ENCODE measurements at places on chromosomes 16 and 17.
A peak's percentile ranks its signal among the peaks of the same experiment; 100 is the strongest.

- DNase-seq = no peak
These were observed 42.0 kb upstream of the ZNF469 start for GRCh38 chr16:88340755-88341150.

GRCh38 chr17:30550512-30551273 lies 73.5 kb downstream of the GOSR1 start:
- peak; percentile 35 for DNase-seq

- DNase-seq = peak; percentile 95
These were observed 65.6 kb downstream of the XYLT1 start for GRCh38 chr16:17404941-17405689.

- peak; percentile 23 for DNase-seq
These were observed 52.6 kb downstream of the PGS1 start for GRCh38 chr17:78430892-78431691.

DNA sequence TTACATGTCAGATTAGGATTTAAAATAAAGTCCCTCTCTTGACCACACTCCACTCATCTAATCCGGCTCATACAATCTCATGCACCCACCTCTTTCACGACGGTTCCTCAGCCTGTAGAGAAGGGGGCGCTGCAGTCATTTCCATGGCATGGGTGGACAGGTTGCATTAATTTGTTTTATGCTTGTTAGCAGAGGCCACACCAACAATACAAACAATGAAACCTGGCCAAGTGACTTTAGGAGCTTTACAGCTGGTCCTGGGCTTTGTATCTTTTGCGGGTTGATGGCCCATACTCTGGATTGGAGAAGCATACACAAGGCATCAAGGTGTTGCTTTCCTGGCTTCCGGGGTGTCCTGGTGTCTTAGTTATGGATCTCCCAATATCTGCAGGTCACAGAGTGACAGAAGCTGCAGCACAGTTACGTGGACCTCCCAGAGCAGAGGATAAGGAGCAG lies 9.7 kb upstream of the SNF8 start:
- peak; percentile 69 for DNase-seq

DNA sequence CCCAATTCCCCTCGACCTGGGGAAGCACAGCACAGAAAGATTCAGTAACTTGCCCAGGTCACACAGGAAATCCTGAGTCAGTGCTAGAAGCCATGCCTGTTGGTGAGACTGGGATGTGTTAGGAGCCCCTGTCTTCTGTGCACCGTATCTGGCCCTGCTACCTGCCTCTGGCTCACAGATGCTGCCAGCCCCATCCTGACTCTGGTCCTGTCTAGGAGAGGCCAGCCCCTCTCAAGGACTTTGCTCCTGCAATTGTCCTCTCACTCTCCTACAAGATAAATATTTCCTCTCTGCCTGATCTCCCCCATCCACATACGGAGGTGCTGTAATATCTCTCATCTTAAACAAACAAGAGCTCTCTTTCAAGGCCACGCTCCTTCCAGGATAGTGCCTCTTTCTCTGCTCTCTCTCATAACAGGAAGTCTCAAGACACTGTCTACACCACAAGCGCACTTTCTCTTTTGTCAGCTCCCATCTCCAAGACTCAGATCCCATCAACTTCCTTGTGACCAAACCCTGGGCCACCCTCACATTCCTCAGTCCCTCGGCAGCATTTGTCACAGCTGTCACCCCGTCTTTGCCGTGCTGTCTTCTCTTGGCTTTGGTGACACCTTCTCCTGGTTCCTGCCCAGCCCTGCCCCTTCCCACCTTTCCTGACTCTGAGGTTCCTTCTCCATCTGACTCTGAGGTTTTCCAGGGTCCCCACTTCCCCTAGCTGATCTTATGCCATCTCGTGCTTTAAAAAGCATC lies 1.9 kb downstream of the SLC13A2 start:
- no peak for DNase-seq

- no peak for DNase-seq
These were observed 27.4 kb downstream of the WIPI1 start for GRCh38 chr17:68429881-68430280.

DNA sequence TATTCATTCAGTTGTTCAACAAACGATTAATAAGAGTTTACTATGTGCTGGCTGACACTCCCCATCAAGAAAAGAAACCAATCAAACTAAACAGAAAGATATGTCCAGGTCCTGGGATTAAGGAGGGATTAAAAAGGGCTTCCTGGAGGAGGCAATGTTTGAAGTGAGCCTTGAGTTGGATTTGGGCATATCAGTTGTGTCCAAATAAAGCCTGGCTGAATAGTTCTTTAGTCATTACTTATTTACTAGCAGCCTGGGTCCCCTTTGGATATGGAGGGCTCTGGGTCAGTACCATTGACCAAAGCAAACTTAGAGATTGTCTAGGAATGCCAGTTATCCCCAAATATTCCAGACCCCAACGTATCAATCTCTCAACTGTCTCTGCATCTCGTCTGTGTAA lies 117.7 kb downstream of the COPRS start:
- DNase-seq = no peak

DNA sequence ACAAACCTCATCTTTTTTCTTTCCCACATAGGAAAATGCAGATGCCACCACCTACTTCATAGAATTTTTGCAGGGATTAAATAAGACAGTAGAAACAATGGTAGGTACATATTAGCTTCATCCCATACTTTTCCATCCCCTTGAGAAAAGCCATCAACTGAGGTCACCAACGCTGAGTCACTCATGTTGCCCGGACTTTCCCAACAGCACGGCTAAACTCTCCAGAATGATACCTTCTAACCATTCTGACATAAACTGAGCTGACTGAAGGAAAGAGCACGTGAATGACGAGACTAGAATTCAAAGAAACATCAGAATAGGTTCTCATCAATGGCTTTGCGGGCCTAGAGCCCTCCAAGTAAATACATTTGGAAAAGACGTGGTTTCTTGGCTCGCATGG lies 146.0 kb upstream of the RCVRN start:
- DNase-seq = peak; percentile 72

GRCh38 chr17:19022128-19022527 lies 17.6 kb upstream of the FAM83G start:
- DNase-seq = no peak

GRCh38 chr16:82972331-82972919 lies 345.7 kb downstream of the CDH13 start:
- no peak for DNase-seq

DNA sequence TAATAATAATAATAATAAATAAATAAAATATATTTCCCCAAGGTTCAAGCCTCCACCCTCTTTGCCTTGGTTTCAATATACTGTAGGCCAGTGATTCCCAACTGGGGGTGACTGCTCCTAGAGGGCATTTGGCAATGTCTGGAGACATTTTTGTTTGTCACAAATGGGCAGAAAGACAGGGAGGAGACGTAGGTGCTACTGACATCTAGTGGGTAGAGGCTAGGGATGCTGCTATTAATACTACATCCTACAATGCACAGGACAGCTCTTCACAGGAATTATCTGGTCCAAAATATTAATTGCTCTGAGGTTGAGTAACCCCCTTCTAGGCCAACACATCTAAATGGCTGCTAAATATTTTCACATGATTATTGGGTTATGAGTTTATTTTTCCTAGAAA lies 12.8 kb upstream of the PRR14 start:
- peak; percentile 80 for DNase-seq

DNA sequence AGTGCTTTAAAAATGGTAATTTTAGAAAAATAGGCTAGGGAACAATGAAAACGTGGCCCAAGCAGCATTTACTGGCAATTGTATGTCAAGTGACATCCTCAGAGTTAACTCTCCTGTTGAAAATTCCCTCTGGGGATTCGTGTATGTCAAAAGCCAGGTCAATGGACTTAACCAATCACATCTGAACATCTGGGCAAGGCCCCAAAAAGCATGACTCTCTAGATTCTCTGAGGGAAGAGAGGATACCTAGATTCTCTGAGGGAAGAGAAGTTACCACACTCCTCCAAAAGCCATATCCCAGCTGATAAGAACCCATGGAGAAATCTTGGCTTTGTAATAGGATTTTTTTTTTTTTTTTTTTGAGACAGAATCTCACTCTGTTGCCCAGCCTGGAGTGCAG lies 23.5 kb downstream of the NFE2L1 start:
- peak; percentile 47 for DNase-seq

DNA sequence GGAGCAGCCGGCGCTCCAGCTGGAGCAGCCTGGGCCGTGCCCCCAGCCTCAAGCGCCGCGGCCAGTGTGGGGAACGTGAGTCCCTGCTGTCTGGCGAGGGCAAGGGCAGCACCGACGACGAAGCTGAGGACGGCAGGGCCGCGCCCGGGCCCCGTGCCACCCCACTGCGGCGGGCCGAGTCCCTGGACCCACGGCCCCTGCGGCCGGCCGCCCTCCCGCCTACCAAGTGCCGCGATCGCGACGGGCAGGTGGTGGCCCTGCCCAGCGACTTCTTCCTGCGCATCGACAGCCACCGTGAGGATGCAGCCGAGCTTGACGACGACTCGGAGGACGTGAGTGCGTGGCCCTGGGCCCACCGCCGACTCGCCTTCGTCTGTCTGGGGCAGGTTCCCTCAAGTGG lies 16.0 kb downstream of the TPSG1 start:
- no peak for DNase-seq

DNA sequence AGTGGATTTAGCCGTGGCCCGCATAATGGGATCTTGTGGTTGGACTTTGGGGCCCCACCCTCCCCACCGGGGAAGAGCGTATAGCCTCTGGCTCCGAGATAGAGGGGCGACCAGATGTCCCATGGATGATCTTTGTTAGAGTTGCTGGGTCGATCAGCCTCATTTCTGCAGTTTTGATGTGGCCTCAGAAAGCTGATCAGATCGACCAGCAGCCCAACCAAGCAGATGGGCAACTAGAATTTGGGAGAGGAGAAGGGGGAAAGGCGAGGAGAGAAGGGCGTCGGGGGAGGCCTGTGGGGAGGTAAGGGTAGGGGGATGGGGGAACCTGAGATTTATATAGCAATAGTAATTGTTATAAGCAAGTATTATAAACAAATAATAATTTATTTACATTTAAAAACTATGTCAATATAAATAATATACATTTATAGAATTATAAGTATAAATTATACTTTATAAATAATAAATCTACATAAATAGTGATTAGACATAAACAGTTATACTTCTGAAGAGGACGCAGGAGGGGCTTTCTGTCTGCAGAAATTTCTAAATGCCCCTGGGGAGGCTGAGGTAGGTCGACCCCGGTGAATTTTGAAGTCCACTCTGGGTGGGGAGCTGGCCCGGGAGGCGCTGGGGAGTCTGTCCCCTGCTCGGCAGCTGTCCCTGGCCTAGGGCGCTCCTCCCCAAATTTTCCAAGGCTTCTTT lies 136.3 kb downstream of the KCNJ12 start:
- no peak for DNase-seq

DNA sequence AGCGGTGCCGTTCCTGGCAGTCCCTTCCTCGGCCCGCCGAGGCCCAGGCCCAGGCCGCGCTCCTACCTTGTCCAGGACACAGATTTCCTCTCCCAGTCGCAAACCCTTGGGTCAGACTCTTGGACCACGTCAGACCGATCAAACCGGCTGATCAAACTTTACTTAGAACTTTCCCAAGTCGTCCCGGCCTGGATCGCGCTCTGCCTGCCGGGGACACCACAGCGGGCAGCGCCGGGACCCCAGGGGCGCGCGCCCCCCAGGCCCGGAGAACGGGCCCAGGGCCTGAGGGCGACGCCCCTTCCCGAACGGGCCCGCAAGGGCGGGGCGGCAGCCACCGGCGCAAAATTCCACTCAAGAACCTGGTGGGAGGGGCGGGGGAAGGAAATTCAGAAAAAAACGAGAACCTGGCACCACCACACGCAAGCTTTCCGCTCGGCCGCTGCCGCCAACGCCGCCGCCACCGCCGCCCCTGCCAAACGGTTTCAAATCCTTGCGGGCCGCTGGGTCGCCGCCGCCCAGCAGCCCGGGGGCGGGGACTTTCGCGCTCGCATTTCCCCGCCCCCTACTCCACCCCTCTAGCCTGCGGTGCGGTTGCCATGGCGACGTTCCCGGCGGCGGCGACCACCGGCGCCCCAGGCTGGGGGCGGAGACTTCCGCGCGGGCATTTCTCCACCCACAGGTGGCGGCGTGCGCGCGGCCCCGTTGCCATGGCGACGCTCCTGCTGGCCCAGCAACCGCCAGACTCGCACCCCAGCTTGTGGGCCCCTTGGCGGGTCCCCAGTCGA lies at the start of gene CEP112:
TSS of gene CEP112 (minus strand) at position 541 of the 785 bp plus-strand sequence.
- DNase-seq = peak; percentile 80

DNA sequence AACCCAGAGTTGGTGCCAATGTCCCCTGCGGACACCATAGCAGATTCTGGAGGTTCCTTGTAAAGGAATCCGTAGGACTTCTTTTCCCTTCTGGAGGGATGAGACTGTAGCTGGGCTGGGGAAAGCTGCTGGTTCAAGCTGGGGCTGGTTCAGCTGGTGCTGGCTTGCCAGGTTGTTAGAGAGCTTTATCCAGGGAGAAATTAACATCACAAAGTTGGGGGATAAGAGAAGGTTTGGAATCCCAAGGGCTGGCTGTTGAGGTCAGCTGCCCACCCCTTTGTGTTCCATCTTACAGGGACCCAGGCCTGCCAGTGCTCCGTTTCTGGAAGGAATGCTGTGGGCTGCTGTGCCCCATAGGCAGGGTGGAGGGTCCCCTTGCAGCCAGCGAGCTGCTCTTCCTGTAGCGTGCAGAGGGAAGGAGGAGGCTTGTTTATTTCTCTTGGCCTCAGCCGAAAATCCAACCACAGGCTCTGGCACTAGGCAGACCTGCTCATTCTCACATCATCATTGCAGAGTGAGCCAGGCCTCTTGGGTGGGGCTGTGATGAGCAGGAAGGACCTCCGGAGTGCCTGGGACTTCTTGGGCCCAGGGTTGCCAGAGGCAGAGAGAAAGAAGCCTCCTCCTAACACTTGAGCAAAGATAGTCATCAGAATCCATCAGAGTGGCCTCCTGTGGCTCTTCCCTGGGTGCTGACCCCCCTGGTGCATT lies 251.1 kb downstream of the SEC14L1 start:
- DNase-seq = peak; percentile 98

DNA sequence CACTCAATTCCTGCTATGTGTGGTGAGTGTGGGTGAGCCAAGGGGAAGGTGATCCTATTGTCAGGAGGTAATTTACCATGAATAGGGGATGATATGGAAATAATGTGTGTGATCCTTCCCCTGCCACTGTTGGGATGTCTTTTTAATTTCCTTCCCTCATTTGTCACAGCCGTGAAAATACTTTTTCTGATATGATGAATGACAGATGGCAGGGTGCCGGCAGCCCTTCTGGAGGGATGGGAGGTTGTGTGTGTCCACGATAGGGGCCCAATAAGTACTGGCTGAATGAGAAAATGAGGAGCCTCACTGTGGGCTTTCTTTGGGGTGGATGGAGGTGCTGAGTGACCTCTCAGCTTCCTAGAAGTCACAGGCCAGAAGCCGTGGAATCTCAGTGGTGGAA lies 109.5 kb downstream of the PRKCB start:
- no peak for DNase-seq

- DNase-seq = peak; percentile 99
These were observed 182.0 kb downstream of the SEC14L1 start for GRCh38 chr17:77322514-77323412.

- DNase-seq = no peak
These were observed 67.9 kb downstream of the TNRC6C start for GRCh38 chr17:78026381-78026780.

DNA sequence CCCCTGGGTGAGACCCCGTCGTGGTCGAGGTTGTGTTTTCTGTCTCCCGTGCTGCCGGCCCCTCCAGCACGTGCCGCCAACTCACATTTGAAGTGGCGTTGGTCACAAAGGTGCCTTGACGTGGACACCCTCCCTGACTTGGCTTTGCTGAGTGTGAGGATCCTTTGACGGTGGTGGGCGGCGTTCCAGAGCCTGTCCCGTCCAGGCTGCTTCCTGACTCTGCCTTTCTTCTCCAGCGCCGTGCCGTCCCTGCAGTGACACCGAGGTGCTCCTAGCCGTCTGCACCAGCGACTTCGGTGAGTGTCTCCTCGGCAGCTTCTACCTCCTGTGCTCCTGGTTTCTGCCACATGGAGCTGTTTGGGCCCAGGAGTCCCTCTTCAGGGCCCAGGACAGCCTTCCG lies 13.5 kb downstream of the METRNL start:
- no peak for DNase-seq

- no peak for DNase-seq
These were observed 98.7 kb downstream of the NPIPB11 start for GRCh38 chr16:29307598-29308507.

All from GM23248 (cell line).